Fibroblast of lung (primary cell): ENCODE measurements at places on chromosomes 1 and 21. TPM values are rescaled to one million over a fixed set of nuclear protein-coding genes. Genes with fewer than 3 reads are reported as not detected.

DNA sequence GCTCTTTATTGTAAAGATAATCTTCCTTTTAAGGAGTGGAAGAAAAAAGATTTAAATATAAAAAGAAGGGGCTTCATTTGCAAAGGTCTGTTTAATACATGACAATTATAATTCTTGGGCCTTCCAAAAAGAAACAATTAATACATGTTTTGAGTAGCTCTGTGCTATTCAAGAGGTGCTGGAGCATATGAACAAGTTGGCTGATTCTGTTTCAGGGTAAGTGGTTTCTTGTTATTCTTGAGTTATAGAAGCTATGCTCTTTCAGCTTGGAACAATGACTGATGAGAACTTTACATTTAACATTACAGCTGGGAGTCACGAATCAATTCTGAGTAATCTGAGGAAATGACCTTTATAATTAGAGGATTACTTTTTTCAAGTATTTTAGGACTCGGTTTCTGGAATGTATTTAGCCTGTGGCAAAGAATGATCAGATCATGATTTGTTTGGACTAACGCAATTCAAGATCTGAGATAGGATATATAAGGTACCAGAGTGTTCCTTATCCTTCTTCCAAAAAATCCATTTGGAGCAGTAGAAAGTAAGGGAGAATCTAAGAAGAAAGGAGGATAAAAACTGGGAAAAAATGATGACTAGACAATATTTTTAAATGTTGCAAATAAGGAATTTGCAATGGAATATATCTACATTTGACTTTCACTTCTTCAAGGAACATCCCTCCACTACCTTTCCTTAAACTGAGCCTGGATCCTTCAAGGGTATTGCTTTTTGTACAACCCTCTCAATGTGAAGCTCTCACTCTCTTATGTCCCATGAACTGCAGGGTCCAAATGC is 77.1 kb upstream of the KCTD3 start:
- DNase-seq = no peak

Gene SERINC2
- polyA plus RNA-seq = 104 and 229 TPM in 2 replicates

DNA sequence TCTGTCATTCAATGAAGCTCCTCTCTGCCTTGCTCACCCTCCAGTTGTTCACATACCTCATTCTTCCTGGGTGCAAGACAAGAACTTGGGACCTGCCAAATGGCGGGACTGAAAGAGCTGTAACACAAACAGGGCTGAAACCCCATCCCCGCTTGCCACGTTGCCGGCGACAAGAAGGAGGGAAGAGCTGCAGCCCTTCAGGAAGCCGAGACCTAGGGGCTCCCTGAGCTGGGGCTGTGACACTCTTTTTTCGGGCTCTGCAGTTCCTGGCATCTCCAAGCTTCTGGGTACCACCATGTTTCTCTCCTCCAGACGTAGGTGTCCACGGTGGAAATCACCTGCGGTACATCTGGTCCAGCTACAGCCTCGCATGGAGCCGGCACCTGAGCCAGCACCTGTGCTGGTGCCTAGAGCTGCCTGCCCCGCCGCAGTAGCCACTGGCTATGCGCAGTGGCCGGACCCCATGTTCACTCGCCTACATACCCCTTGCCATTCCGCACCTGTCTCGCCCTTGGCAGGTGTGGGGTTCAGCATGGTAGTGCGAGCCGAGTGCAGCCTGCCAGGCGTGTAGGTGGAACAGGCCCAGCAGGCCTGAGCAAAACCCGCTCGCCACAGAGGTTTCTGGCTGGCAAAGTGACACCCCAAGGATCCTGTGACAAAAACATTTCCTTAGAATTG is 367.0 kb upstream of the NEGR1 start:
- DNase-seq = no peak

GRCh38 chr1:53305650-53306049 is 22.2 kb downstream of the LRP8 start:
- DNase-seq = no peak

DNA sequence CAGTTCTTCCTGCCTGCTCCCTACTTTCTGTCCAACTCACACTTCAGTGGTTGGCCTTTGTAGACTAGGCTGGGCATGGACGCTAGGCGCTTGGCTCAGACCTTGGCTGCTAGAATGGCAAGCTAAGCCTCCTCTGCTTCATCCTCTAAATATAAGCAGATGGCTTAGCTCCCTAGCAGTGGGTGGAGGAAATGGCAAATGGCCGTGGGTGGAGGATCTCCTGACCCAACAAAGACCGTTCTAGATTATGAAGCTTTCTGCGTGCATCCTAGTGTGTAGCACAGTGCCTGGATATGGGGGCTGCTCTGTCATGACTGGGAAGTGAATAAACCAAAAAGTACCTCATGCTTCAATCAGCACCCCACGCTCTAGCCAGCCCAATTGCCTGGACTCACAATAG is 10.4 kb upstream of the ETV3L start:
- DNase-seq = no peak

Gene PHF13
- polyA plus RNA-seq = 10.0 and 12.1 TPM in 2 replicates

Gene KCNA3
- polyA plus RNA-seq = 2.7 and 4.6 TPM in 2 replicates

DNA sequence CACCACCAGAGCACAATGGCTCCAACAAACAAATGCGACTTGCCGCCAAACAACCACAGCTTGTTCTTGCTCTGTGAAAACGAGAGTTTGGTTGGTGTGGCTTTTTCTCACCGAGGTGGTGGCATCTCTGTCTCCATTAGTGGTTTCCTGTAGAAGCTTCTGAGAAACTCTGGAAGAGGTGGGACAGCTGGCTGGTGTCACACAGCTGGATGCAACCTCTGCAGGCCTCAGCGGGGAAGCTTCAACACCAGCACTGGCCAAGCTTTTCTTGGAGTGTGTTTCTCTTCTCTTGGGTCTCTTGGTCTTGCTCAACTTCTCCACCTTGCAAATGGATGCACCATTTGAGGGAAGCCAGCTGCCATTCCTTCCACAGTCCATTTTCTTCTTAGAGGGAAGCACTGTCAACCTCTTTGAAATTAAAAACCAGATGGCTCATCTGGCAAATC is 124.8 kb downstream of the KCNN3 start:
- DNase-seq = no peak

Gene NOS1AP
- polyA plus RNA-seq = 0.10 and 0.14 TPM in 2 replicates

DNA sequence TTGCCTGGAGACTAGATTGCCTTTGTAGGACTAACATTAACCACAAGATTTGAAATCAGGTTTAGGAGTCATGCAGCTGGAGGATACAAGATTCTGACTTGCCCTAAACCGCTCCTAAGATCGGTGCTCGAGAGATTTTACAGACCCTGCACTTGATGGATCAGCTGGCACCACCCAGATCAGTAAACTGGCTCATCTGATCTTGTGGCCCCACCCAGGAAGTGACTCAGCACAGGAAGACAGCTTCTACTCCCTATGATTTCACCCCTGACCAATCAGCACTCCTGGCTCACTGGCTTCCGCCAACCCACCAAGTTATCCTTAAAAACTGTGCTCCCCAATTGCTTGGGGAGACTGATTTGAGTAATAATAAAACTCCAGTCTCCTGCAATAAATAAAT is 876 bp upstream of the CATSPERE start:
- DNase-seq = peak; percentile 22

Gene HEYL
- polyA plus RNA-seq = 0.02 and 1.3 TPM in 2 replicates
